ENCODE measurements at places on chromosomes 1 and 21.

- DNase-seq, result no peak
These were observed 52.2 kb downstream of the YARS1 start for GRCh38 chr1:32764826-32765569.

- no peak for DNase-seq
These were observed 183.6 kb downstream of the HFM1 start for GRCh38 chr1:91221017-91221416.

DNA sequence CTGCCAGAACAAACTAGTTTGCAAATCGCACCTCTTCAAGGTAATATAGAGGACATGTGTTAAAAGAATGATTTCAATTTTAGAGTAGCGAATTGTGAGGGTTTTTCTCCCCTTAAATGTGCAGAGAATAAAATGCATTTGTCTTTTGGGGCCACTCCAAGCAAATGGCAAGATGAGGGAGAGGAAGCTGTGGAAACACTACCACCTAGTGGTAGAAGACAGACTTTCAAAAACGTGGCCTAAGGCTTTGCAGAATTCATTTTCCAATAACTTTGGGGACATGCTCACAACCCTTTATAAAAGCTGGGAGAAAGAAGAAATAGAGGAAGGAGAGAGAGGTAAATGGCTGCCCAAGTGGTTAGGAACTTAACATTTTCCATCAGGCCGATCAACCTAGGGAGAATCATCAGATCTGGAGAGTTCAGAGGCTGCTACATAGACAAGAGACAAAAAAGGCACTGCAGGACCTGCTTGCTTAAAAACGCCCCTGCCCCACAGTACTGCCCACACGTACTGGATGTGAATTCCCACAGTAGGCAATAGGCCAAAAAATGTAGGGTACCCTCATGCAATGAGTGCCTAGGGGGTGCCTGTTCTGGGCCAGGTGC, 15.7 kb upstream of the RCAN1 start:
- DNase-seq, result no peak

DNA sequence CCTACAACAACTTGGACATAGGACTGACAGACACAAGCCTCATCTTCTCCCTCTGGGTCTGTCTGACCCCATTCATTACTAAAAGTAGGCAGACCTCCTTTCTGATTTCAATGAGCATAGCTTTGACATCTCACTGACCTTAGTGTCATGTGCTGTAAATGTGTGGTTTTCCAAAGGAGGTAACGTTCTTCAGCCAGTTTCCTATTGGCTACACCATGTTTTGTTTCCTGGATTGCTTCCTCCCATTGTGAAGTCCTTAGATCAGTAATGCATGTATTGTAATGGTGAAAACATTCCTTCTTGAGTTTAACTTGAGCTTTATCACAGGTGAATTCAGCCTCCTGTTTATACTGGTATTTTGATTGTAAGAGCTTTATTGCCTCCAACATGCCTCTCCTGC, 20.6 kb downstream of the STXBP3 start:
- no peak for DNase-seq

DNA sequence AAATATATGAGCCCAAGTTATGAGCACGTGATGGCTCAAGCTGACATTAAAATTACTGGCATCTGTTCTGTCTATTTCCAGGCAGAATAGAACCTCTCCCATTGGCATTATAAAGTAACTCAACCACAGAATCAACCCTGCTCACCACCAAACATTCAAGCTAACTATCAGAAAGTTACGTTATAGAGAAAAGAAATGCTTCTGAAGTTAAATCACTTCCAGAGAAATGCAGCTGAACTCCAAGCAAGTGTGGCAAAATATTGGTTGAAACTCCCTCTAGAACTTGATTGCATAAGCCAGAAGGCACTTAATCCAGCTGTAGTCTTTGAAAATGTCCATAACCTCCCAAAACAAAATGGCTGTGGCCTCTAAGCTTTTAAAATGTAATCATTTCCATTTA, 36.2 kb upstream of the UBE2U start:
- DNase-seq, result no peak

GRCh38 chr1:94579876-94580294, 38.3 kb upstream of the F3 start:
- no peak for DNase-seq

DNA sequence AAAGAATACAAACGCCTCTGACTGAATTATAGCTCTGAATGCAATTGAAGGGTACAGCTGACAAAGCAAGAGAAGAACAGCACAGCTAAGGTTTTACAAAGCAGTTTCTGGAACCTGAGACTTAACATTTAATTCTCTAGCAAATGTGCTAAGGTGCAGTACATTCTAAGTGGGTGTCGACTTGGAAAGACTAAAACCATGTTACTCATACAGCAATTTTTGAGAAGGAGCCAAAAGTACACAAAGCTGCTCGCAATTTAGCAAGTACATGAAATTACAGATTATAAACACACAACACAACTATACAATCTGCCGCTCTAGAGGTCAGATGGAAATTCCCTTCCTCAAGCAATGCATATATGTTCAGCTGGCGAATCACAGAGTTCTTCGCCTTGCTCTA, 121.9 kb downstream of the TIAM1 start:
- DNase-seq, result no peak

DNA sequence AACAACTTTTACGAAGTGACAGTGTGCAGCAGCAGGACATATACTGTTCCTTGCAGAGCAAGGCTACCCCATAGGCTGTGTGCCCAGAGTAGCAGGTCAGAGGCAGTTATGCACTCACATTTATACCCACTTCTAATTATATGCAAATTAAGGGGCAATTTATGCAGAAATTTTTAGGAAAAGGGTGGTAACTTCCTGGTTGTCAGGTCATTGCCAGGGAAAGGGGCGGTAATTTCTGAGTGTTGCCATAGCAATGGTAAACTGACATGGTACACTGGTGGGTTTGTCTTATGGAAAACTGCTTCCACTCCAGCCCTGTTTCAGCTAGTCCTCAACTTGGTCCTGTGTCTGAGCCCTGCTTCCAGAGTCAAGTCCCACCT, 12.0 kb upstream of the SLAMF1 start:
- no peak for DNase-seq

DNA sequence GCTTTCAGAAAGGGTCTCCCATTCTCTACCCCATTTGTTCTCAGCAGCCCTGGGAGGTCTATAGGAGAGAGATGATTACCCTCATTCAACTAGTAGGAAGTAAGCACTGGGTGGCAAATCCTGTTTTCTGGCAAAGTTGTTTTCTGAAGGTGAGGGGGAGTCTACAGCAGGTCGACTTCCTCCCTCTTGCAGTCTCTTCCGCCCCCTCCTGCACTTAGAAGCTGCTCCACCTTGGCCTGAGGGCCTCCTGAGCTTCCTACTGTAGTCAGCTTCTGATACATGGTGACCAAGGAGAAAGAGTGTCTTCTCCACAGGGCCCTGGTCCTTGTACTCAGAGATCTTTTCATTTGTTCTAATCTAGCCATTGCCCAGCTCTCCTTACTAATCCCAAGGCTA, 93.1 kb downstream of the RGL1 start:
- DNase-seq, result no peak

- DNase-seq, result no peak
These were observed 16.5 kb upstream of the HIVEP3 start for GRCh38 chr1:41935226-41935625.

DNA sequence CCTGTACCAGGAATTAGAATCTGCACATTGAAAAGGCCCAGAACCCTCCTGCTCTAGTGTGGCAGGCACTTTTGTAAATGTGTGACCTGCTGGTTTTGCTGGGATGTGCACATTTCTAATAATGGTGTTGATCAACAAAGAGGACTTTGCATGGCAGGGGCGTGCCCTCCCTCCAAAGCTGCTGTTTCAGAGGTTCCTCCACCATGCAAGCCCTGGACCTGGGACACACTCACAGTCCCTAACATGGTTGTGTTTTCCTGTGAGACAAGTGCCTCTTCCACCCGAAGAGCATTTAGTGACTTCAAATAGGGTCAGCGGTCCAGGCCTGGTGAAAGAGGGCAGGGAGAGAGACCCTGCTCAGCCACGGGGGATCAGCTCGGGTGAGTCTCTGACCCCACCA, 28.1 kb downstream of the TENT5C start:
- no peak for DNase-seq

All from activated CD8-positive, alpha-beta memory T cell treated with anti-CD3 and anti-CD28 coated beads, Interleukin-2, amount 50 U/mL, for 4 hours (primary cell).